Bronchial epithelial cell (primary cell): ENCODE measurements at places on chromosomes 16 and 17. TPM values are rescaled to one million over a fixed set of nuclear protein-coding genes. Genes with fewer than 3 reads are reported as not detected.

Gene PYCARD
- 88.2 and 147 TPM in 2 replicates for total RNA-seq

Gene AOC2
- 0.79 and 1.0 TPM in 2 replicates for total RNA-seq

Gene TBC1D26
- total RNA-seq = 0.13 TPM in 1 of 2 replicates, not detected in the other

Gene AIPL1
- total RNA-seq = under 0.01 TPM in 1 of 2 replicates, not detected in the other

Gene PROCA1
- 0.26 and 0.64 TPM in 2 replicates for total RNA-seq

Gene GCGR
- not detected in 2 replicates for total RNA-seq

Gene ERBB2
- 32.1 and 62.3 TPM in 2 replicates for total RNA-seq

Gene KRTAP4-5
- not detected in 2 replicates for total RNA-seq

Gene NOTUM
- total RNA-seq = 0.13 TPM in 1 of 2 replicates, not detected in the other

Gene NPIPB2
- 3.2 and 4.5 TPM in 2 replicates for total RNA-seq

Gene MYADML2
- not detected in 2 replicates for total RNA-seq

Gene MYH3
- total RNA-seq = 1.1 and 1.4 TPM in 2 replicates

Gene RBFOX1
- total RNA-seq = not detected in 2 replicates

Gene CPHXL
- total RNA-seq = not detected in 2 replicates
